ENCODE measurements at places on chromosomes 4 and X.

GRCh38 chr4:19748519-19749479 lies 502.9 kb upstream of the SLIT2 start:
- peak; percentile 94 for DNase-seq

DNA sequence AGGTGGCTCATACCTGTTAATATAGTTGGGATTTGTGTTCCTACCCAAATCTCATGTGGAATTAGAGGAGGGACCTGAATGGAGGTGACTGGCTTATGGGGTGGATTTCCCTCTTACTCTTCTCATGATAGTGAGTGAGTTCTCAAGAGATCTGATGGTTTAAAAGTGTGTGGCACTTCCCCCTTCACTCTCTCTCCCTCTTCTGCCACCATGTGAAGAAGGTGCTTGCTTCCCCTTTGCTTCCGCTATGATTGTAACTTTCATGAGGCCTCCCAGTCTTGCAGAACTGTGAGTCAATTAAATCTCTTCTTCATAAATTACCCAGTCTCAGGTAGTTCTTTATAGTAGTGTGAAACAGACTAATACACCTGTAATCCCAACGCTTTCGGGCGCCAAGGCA lies 28.3 kb upstream of the WDR19 start:
- no peak for DNase-seq

GRCh38 chr4:61312526-61312925 lies 112.4 kb downstream of the ADGRL3 start:
- DNase-seq = no peak

- DNase-seq = peak; percentile 74
These were observed 147.2 kb upstream of the DKK2 start for GRCh38 chr4:107183155-107183774.

- DNase-seq = peak; percentile 81
These were observed 284.7 kb downstream of the ZNF674 start for GRCh38 chrX:46260499-46260898.

GRCh38 chr4:89889289-89889688 lies 5.4 kb upstream of the MMRN1 start:
- no peak for DNase-seq

DNA sequence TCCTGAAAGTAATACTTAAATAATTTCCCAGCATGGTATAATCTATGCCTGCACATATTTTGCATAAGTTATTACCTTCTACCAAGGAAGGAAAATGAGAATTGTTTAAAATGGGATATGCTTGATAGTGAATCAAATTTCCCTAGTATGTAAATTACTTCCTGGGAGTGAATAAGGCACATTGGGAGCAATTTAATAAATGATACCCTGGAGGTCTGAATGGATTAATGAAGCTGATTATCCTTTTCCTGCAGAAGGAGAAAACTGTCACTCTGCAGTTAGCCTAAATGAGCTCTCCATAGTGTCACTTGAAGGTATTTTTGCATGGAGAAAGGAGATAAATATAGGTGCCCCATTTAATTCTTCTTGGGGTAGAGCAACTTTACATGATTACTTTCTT lies 2212.0 kb downstream of the PCDH7 start:
- DNase-seq = no peak

DNA sequence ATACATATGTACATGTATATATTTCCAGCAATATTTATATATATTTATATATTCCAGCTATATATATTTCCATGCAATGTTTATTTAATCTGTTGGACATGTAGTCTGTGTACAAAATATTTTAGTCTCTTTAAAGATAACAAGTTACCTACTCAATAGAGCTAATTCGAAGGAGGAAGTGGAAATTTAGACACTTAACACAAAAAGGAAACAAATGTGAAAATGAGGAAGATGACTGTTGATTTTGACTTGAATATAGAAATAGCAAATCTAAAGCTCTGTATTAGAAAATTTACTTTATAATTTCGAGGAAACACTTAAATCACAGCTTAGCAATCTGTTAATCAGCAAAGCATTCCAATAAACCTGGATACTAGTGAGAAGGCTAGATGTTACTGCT lies 1064.4 kb downstream of the PCDH7 start:
- no peak for DNase-seq

- DNase-seq = no peak
These were observed 248.0 kb downstream of the GALNTL6 start for GRCh38 chr4:172061204-172061603.

DNA sequence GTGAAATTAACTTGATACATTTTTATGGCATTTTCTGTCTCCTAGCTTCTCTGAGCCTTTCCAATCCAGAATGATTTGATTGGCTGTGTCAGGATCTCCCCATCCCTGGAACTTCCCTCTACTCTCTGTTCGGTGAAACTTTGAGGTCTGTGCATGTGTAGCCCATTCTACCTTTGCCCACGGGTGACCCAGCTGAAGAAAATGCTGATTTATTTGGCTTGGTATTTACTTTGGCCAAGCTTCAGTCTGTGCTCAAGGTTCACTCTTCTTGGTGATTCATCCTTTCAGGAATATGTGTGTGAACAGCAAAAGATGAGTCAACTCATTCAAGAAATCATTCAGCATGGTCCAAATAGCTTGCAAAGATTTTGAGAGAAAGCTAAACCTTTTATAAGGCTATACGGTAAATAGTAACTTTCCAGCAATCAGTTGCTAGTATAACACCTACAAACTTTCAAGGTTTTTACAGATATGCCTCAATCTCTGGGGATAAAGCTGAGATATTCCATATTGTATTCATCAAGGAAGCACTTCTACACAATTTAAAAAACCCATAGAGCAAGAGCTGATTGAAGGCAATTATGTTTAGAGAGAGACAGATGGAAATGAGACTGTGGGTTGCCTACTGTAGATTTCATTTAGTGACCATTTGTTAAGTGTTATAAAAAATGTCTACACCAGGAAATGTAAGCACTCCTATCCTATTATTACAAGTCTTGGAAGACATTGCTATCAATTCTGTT lies 233.9 kb upstream of the CXXC4 start:
- peak; percentile 99 for DNase-seq

DNA sequence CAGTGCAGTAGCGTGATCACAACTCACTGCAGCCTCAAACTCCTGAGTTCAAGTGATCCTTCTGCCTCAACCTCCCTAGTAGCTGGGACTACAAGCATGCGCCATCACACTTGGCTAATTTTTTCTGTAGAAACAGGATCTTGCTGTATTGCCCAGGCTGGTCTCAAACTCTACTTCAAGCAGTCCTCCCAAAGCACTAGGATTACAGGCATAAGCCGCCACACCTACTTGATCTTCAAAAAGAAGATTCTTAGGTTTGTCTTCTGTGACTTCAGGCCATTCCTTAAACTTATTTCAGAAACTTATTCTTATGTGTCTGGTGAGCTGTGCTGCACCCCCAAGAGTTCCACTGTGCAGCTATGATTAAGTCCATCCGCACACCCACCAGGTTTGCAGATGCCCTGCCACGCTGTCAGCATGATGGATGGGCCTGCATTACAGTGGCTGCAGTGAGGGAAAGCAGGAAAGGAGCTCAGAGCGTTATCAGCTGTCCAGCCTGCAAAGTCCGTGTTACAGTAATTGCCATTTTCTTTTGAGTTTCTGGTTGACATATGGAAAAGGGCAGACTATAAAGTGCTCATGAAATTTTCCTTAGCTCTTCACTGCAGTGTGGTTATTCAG lies 146.6 kb downstream of the AASDH start:
- DNase-seq = no peak

DNA sequence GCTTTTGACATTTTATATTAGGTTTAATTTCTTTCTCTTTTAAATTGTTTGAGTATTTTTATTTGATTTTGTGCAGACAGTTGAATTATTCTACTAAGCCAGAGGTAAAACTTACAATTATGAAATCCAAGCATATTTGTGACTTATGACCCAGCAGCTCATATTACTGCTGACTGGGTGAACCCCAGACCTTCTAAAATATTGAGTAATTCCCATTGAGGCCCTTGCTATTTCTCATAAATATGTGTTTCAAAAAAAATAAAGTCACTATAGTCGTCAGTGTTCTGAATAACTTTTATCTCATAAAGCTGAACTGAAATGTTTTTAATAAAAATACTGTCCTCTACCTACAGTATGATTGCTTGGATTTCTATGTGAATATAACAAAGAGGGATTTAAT lies 303.1 kb downstream of the IQCM start:
- DNase-seq = no peak

- DNase-seq = no peak
These were observed 97.7 kb downstream of the NFKB1 start for GRCh38 chr4:102598762-102599374.

All from renal cortical epithelial cell (primary cell).